Globus pallidus (tissue), 1 donor: ENCODE measurements at places on chromosomes 3 and 15.
A peak's percentile ranks its signal among the peaks of the same experiment; 100 is the strongest.

- DNase-seq: no peak
These were observed 25.7 kb downstream of the ACKR4 start for GRCh38 chr3:132622761-132623160.

DNA sequence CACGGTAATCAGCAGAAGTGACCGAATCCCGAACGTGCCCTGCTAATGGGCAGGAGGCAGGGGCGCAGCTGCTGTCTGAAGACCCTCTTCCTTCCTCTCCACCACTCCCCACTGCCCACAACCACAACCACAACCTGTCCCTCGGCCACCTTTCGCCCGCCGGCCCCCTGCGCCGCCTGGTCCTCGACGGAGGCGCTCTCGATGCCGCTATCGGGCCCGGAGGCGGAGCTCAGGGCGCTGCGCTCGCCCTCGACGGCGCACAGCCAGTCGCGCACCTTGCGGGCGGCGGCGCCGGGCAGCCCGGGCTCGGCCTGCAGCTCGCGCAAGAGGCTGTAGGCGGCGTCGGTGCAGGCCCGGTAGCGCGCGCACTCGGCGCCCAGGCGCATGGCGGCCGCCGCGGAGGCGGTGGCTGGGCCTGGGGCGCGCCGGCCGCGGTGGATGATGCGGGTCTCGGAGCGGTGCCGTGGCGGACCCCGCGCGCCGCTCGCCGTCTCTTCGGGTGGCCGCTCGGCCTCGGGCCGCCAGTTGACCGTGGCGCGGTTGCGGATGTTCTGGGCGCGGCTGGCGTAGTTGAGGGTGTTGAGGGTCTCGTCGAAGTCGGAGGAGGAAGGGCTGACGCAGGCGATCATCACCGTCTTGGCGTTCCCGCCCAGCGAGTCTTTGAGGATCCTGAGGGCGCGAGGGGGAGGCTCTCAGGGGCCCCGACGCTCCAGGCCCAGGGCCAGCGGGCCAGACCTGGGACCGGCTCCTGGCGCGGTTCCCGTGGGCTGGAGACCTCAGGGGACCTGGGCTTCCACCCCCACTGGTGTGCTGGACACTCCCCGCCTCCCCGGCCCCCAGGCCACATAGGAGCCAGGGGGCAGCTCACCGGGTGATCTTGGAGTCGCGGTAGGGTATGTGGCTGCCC, 6.9 kb downstream of the KIF7 start:
- no peak for DNase-seq

GRCh38 chr3:113844622-113845222, 6.1 kb downstream of the GRAMD1C start:
- DNase-seq: peak; percentile 22

- no peak for DNase-seq
These were observed 82.7 kb downstream of the SLC25A26 start for GRCh38 chr3:66303491-66303901.

GRCh38 chr3:27616031-27616430, 106.1 kb downstream of the EOMES start:
- no peak for DNase-seq

DNA sequence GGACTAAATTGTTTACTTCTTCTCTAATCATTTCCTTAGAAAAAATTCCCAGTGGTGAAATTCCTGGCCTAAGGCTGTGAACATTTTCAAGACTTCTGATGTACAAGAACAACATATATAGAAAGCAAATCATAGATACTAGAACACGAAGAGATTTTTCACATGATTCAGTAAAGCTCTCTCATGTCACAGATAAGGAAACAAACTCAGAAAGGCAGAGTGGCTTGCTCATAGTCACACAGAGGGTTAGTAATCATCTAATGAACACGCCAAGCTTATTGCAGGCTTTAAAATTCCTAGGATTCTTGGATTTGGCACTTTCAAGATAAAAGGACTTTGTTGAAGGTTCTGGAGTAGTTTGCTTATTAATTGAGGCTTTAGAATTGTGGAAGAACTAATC, 26.2 kb downstream of the CRTAP start:
- DNase-seq: no peak

- DNase-seq: no peak
These were observed 84.4 kb downstream of the MYLK start for GRCh38 chr3:123799544-123800361.

DNA sequence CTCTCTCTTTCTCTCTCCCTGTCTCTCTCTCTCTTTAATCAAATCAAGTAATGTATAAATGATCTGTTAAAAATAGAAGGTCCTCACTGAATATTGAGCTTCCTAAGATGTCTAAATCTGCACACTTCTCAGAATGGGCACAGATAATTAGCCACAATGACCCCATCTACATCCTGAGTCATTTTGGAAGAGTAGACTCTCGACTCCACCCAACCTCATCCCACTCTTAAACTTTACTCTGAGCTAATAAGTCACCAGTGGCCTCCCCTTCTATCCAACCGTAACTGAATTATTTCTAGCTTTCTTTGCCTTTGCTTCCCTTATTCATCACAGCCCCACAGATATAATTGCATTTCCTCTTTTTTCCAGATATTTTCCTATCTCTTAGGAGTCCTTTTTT, 326.5 kb upstream of the ZNF717 start:
- DNase-seq: no peak
